Suppressor macrophage treated with lipopolysaccharide for 4 hours (primary cell): ENCODE measurements at places on chromosomes 2 and 18.

DNA sequence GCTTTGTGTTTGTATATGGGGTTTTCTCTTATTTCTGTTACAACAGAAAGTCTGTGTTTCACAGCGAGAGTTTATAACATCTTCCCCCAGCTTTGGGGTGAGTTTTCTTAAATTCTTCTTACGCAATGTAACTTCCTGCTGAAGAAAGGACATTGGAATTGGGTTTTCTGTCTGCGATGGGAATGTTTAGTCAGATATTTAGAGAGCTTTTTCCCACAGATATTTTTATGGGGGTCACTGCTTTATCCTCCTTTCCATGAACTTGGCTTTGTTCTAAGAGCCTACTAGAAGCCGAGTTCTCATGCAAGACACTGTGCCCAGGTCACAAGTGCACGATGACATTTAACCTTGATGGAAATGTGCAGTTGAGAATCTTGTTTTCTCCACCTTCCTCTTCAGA is 22.1 kb downstream of the B3GNT2 start:
- DNase-seq = peak; percentile 51

- DNase-seq = no peak
Measured at GRCh38 chr2:42713920-42714319, 50.0 kb downstream of the OXER1 start.

DNA sequence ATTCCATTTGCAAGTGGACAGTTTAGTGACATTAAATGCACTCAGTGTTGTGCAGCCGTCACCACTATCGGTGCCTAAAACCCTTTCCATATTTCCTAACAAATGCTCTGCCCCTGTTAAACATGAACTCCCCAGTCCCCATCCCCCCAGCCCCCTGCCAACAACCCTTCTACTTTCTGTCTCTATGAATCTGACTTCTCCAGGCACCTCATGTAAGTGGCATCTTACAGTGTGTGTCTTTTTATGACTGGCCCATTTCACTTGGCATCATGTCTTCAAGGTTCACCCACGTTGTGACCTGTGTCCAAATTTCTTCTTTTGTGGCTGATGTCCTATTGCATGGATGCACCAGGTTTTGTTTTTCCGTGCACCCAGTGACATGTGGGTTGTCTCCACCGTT is 140.9 kb upstream of the GPC1 start:
- DNase-seq = no peak

DNA sequence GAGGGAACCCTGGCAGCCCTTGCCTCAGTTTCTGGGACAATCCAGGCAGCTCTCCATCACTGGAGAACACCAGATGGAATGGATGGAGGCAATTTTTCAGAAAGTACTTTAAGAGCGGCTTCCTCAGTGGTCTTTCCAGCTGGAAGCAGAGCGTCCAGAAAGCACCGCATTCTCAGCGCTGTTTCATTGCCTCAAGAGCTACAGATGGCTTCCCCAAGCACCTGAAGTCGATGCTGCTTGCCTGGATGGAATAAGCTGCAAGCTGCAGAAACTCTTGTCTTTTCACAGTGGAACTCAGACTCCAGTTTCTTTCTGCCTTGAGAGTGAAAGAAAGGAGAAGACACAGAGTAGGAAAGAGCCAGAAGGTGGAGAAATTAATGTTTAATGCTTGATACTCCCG is 766.9 kb downstream of the TDRD15 start:
- no peak for DNase-seq

- DNase-seq = peak; percentile 41
Measured at GRCh38 chr2:9675415-9676351, 44.9 kb upstream of the YWHAQ start.
